ENCODE measurements at places on chromosomes 3 and 15.

DNA sequence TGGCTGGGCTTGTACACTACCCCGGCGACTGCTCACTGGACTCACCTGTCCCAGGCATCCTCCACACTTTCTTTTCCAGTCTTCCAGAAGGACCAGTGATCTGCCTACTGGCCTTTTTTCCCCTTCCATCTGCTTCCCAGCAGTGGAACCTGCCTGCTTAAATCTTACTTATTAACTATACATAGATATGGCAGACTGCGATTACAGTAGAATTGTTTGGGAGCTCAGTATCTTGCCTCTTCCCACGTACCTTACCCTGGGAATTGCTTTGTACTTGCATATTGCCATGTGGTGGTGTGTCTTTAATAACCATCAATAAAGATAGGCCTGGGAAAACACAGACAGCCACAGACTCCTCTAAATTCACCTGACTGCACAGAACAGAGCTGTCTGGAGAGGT, 11.8 kb upstream of the HES1 start:
- DNase-seq, result no peak

GRCh38 chr3:45692866-45693265, 3.7 kb downstream of the SACM1L start:
- DNase-seq, result no peak

DNA sequence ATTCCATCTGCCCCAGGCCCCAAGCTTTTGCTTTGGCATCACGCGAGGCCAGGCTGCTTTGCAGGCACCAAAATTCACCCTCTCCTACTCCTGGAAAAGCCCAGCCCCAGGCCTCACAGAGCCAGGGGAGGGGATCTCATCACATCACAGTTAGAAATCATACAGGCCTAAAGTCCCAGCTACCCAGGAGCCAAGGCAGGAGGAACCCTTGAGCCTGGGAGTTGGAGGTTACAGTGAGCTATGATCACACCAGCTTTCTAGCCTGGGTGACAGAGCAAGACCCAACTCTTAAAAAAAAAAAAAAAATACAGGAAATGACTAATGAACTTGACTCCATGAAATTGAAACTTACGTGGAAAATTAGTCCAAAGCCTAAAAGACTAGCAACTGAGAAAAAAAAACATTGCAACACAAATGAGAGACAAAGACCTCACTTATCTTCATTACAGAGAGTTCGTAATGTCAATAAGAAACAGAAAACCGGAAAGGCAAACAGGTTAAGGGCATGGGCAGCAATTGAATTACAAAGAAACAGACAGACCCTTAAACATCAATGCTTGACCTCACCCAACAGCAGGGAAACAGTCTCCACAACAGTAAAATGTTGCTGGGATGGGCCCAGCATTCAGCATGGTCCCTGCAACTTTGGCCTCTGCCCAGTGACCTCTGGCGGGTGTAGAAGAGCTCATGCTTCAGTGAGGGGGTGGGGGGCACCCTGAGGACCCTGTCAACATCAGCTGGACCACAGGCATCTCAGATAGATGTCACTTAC, 151.5 kb downstream of the LRRK1 start:
- DNase-seq, result peak; percentile 26

DNA sequence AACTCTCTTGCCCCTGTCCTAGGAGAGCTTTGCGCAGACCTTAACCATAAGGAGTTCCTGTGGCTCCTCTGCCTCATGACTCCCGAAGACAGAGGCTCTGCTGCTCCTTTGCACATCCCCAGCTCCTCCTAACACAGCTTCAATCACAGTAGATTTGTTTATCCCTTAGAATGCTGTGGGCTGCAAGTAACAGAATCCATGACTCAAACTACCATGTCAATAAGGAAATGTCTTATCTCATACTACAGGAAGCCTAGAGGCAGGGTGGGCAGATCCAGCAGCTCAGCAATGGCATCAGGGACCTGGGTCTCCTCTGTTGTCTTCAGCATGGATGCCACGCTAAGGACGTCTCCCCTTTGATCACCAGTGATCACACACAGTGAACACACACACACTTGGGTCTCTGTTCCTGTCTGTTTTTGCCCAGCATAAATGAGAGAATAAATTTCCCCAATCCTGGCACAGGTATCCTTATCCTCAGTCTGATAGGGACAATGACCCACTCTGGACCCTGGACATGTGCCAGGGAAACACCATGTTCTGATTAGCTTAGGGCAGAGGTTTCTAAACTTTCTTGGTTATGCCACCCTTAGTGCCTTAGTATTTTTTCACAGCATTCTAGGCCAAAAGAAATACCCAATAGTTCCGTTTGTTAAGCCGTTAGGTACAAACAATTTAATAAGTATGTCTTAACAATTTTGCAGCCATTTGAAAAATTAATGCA, 46.1 kb upstream of the MRPS22 start:
- no peak for DNase-seq

GRCh38 chr15:50250760-50251394, 14.6 kb downstream of the HDC start:
- DNase-seq, result no peak

DNA sequence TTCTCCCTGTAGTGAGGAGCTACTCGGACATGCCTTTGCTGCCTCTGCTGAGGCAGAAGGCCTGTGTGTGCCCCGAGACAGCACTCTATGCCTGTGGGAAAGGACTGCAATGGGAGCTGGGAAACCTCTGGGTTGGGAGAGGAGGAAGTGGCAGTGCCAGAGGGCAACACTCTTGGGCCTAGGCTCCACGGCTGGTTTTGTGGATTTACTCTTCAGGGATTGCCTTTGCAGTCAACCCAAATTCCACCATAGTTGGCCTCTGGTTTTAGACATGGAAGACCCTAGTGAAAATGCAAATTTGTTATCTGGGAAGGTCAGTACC, 46.8 kb downstream of the ITGA11 start:
- DNase-seq, result no peak

DNA sequence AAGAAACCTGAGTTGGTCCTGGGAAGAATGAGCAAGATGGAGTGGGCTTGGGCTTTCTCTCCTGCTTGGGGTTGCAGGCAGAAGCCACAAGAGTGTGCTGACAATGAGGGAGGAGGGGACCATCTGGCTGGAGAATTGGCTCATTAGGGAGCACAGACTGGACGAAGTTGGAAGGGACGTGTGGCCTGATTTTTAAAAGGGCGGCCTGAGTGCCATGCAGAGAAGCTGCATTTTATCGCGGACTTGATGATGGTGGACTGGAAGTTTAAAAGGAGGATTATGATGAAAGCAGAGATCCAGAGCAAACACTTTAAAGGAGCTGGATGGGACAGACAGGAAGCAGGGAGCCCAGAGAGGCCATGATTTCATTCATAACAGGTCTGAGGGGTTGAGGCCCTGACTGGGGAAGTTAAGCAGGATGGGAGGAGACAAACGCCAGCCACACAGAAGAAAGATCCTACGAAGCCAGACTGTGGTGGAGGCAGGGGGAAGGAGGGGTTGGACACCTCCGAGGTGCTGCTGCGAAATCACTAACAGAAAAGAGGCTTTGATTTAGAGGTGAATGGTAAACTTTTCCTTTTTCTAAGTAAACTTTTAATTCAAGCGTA, 23.6 kb downstream of the TLNRD1 start:
- no peak for DNase-seq

DNA sequence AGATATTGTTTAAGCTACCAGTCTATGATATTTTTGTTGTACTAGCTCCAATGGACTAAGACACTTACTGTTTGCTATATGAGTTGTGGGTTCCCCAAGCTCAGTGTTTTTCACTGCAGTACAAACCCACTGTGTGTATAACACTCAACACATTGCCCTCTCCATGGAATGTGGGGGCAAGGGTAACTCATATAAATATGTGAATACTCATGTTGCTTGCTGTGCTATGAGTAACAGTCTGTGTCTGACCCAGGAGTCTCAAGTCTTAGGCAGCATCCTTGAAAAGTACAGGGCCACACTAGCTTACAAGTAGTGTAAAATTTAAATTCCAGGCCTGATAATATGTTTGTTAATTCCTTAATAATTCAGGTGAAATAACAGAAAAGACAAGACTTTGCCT, 22.5 kb upstream of the CNTN3 start:
- no peak for DNase-seq
